ENCODE measurements at places on chromosomes 3 and 15. TPM values are rescaled to one million over a fixed set of nuclear protein-coding genes. Genes with fewer than 3 reads are reported as not detected.

- no peak for DNase-seq
These were observed 348.4 kb upstream of the THBS1 start for GRCh38 chr15:39232512-39232911.

DNA sequence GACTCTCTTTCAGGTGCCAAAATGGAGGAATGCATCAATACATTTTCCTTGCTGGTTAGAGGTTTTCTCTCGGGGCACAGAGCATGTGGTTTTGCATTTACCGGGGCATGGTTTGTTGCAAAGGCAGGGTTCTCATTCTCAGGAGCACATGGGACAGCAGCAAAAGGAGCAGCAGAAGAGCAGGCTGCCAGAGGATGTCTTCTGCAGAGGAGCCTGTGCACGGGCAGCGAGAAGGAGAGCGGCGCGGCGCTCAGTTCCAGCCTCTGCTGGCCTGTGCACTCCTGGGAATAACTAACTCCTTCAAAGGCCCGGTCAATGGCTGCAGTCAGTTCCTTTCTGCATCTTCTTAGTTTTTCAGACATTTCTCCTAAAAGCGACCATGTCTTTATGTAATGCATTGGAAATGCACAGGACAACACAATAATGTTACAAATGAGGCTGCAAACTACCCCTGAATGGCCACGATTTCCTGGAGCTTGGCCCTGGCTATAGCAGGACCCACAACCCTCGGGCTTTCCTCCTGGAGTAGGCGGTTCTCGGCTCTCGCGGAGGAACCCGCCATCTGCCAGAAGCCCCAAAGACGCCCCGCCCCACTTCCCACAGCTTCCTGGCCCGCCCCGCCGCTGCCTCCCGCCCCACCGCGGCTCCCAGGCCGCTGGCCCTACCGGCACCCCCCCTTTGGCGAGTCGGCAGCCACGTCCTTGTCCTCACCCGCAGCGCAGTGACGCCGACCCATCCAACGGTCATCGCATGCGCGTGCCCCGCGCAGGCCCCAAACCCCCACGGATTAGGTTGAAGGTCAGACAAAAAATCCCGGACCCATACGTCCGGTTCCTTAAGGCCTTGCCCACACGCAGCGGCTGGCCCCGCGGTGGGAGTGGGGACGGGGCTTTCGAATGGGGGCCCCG, at the start of gene C3orf62:
Gene C3orf62, minus strand, starts transcription at position 758 of the 908 bp plus-strand sequence. Its CDS starts 360 bp downstream, at position 398.
- DNase-seq: peak; percentile 79

DNA sequence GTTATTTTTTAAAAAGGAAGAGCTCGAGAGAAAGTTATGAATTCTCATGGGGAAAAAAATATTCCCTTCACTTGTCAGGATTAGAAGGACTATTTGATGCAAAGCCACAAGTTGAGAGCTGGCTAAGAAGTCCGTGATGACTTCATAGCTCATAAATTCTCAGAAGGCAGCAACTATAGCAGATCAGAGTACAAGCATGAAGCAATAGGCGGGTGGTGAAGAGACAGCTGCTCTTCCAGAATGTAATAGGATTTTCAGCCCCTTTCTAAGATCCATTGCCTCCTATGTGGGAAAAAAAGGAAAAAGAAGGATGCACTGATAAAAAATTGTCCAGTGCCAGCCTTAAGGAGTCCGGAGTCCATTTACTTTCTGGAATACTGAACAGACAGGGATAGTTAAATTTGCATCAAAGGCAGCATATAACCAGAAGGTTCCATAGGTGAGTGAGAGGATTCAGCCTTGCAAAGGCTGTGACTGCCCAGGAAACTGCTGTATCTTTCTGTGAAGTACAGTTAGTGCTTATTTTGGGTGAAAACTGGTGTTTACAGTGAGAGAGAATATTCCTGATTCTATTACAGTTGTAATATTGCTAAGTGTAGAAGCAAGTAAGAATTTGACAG, 929.5 kb upstream of the ALCAM start:
- DNase-seq: no peak

GRCh38 chr3:16132928-16133327, 41.6 kb upstream of the GALNT15 start:
- peak; percentile 72 for DNase-seq

DNA sequence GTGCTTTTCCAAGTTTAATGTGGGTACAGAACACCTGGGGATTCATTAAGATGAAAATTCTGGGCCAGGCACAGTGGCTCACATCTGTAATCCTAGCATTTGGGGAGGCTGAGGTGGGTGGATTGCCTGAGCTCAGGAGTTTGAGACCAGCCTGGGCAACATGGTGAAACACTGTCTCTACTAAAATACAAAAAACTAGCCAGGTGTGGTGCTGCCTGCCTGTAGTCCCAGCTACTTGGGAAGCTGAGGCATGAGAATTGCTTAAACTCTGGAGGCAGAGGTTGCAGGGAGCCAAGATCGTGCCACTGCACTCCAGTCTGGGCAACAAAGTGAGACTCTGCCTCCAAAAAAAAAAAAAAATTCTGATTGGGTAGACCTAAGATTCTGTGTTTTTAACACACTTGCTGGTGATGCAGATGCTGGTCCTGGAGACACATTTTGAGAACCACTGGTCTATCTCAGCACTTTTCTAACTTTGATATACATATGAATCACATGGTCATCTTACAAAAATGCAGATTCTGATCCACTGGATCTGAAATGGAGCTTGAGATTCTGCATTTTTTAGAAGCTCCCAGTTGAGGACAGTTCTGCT, 223.8 kb upstream of the SATB1 start:
- no peak for DNase-seq

DNA sequence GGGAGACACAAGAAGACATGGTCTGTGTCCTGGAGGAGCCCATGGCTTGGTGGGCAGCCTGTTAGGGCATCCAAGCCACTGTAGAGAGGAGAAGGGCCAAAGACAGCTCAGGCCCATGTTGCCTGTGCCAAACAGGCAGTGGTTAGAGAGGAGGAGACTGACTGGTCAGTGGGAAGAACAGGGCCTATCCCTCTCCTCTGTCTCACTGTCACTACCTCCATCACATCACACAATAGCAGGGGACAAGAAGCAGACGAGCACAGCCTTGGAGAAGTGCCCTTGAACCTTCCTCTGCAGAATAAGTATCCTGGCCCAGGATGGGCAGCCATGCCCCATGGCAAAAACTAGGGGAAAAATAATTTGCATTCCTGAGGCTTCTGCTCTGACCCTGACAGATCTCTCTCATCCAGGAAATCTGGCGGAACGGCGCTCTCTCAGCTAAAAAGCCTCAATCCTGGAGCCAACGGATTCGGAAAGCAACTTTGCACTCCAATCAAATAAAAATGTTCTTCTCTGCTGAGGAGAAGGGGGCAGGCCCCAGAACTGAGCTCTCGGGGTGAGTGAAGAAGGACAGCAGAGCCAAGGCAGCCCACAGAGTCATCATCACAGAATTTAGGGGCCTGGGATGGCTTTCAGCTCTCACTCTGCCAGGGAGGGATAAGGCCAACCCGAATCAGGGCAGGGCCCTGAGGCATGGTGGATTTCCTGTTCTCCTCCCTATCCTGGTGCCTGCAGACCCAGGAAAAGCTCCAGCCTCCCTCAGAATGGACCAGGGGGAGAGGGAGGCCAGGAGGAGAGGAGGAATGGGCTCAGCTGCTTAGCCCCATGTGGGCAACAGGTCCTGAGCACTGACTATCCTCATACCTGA, 1.6 kb downstream of the SHF start:
- peak; percentile 57 for DNase-seq

- no peak for DNase-seq
These were observed 56.8 kb downstream of the PHLDB2 start for GRCh38 chr3:111915905-111916304.

DNA sequence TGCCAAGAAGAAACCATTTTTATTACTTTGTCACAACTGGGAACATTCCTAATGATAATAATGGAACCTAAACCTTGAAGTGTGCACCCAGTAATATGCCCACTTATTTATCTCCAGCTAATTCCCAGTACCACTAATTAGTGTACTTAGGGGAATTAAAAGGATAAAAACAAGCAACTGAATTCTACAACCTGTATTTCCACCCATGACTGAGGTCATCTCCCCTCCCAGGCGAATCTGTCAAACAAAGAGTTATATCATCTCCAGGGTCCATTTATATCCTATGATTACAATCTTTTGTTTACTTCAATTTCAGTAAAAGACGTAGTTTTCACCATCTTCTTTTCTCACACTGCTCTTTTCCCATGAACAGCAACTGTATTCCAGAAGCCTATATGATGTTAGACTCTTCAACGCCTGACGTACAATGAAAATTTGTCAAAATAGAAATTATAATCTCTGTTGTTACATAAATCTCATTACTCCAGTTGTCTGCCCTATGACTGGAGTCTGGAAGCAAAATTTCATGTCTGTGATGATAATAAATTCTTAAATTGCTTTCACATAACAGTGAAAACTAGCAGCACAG, 177.6 kb downstream of the GOLIM4 start:
- no peak for DNase-seq

GRCh38 chr3:64247991-64248646, 22.9 kb upstream of the PRICKLE2 start:
- DNase-seq: no peak

SQOR gene
- 3.4 TPM for total RNA-seq

AQP9 gene
- 0.09 TPM for total RNA-seq

PLIN1 gene
- 0.45 TPM for total RNA-seq
